ENCODE measurements at places on chromosomes 4 and X.

- no peaks in the 10 kb centered on the region for H3K36me3 ChIP-seq
- no peak for DNase-seq
- no peaks in the 10 kb centered on the region for H3K27me3 ChIP-seq
- no peak overlapping the region for H3K27ac ChIP-seq
- no peaks in the 10 kb centered on the region for H3K4me1 ChIP-seq
Measured at GRCh38 chrX:73930300-73930699, 367.3 kb downstream of the CHIC1 start.

GRCh38 chrX:9578083-9578779, 113.4 kb downstream of the TBL1X start:
- H3K36me3 ChIP-seq = no peaks in the 10 kb centered on the region
- DNase-seq = no peak

DNA sequence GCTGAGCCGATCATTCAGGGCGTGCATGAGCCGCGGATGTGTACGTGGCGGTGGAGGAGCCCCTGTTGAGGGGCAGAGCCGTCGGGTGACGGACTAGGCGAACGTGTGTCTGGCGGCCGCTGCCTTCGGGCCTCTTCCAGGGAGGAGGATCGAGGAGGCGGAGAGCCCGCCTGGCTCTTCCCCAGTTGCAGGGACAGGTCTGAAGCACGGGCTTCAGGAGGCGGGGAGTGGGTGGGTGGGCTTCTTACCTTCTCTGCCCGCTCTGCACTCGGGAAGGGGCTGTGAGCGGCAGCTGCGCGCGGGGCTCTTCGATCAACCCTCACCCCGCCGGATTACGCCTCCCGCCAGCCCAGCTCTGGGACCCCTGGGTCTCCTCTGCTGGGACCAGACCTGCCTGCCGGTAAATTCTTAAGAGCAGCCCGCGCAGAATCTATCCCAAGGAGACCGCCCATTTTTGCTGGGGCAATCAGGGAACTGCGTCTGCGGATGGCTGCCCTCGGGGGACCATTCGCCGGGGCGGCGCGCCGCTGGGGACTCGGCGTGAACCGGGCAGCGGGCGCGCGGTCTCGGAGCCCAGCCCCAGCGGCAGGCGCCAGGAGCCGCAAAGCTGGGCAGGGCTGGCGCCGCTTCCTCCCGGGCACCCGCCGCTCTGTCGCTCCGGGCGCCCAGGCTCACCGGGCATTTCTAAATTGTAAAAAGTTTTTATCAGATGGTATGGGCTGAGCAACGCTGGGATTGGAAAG, 4.9 kb downstream of the PLAC8 start:
- H3K27ac ChIP-seq = no peak overlapping the region
- H3K27me3 ChIP-seq = no peaks in the 10 kb centered on the region
- peak; percentile 46 for DNase-seq
- H3K4me1 ChIP-seq = no peaks in the 10 kb centered on the region

- H3K4me3 ChIP-seq = no peak overlapping the region
- H3K27me3 ChIP-seq = no peaks in the 10 kb centered on the region
- no peak overlapping the region for H3K27ac ChIP-seq
- DNase-seq = no peak
- no peaks in the 10 kb centered on the region for H3K36me3 ChIP-seq
Measured at GRCh38 chr4:93103042-93103441, 725.5 kb upstream of the ATOH1 start.

DNA sequence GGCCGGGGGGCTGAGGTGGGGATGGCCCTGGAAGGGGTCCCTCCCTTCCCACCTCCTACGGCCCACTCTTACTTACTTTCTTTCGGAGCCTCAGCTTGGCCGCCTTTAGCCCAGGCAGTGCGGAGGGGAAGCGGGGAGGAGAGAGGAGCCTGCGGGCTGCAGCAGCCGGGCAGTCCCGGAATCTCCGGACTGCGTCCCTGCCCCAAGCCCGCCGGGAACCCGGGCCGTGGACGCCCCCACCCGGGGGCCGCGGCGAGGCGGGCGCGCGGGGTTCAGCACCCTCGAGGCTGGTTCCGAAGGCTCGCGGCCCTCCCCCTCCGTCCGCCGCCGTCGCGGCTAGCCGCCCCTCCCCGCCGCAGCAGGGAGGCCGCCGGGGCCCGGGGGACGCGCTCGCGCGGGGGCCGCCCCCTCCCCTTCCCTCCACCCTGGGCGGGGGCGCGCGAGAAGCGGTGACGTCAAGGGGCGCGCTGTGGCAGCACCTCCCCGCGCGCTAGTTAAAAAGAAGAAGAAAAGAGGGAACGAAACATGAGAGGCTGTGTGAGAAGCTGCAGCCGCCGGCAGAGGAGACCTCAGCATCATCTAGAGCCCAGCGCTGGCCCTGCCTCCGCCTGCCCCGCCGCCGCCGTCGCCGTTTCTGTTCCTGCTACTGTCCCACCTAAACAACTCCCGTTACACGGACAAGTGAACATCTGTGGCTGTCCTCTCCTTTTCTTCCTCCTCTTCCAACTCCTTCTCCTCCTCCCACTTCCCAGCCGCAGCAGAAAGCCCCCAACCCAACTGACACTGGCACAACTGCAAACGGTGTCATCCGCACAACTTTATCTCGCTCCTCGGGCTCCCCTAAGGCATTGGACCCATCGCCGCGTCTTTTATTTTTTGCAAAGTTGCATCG, at the start of gene HHIP:
Gene HHIP, plus strand, starts transcription at position 526 of the 892 bp plus-strand sequence. CDS start 520 bp downstream, outside the sequence.
- peaks cover 25% of the 10 kb centered on the region for H3K4me1 ChIP-seq
- peaks cover 37% of the 10 kb centered on the region for H3K27me3 ChIP-seq

DNA sequence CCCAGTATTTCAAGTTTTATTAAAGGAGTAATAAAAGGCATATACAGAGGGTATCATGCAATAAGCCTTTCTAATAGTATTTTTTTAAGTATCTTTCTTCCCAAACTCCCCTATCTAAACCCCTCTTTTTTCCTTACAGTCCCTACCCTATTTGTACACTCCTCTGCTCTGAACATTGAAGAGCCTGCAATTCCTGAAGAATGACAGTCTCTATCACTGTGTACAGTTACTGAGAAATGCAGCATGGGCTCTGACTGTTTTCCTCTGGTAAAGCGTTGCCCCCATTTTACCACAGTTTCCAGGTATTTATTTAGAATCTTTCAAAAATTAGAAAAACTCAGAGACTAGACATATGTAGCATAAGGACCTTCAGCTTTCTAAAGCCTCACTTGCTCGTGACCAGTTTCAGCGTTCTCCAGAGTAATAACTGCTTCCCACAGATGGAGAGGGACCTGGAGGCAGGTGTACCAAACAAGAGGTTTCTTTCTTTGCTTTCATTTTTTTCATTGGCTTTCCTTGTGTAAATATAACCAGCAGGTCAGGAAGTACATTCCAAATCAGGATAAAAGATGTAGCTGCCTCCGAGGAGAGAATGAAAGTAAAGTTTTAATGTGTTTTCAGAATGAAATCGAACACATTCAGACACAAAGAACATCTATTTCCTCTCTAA, 230.8 kb downstream of the CFAP299 start:
- no peaks in the 10 kb centered on the region for H3K36me3 ChIP-seq
- H3K27ac ChIP-seq = no peak overlapping the region
- H3K4me3 ChIP-seq = no peak overlapping the region

DNA sequence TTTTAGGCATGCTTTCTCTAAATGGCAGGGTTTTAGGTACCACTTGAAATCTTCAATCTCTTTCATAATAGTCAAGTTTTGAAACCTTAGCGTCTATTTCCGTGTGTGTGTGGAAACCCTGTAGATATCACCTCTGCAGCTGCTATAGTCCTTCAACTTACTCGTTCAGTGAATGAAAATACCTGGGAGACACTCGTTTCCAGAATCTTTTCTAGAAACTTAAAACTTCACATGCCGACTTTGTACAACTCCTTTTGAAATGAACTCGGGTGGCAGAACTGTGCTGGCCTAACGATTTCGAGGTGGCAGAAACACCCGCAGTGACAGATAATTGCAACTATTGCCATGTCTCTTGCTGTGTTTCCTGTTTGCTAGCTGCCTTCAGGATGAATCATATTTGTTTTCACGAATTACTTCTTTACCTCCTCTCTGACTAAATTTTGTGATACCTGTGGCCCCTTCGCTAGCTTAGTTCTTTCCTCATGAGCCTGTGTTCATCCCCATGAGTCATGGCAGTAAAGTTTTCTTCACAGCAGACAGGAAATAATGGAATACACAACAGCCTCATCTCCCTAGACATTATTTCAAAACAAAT, 104.7 kb upstream of the SMIM10 start:
- no peaks in the 10 kb centered on the region for H3K27me3 ChIP-seq
- DNase-seq = peak; percentile 33
- H3K27ac ChIP-seq = no peak overlapping the region
- H3K4me1 ChIP-seq = no peaks in the 10 kb centered on the region
- no peaks in the 10 kb centered on the region for H3K36me3 ChIP-seq

- H3K27ac ChIP-seq = no peak overlapping the region
- H3K4me1 ChIP-seq = no peaks in the 10 kb centered on the region
- no peak overlapping the region for H3K4me3 ChIP-seq
- no peaks in the 10 kb centered on the region for H3K36me3 ChIP-seq
Measured at GRCh38 chr4:172104539-172104938, 291.3 kb downstream of the GALNTL6 start.

DNA sequence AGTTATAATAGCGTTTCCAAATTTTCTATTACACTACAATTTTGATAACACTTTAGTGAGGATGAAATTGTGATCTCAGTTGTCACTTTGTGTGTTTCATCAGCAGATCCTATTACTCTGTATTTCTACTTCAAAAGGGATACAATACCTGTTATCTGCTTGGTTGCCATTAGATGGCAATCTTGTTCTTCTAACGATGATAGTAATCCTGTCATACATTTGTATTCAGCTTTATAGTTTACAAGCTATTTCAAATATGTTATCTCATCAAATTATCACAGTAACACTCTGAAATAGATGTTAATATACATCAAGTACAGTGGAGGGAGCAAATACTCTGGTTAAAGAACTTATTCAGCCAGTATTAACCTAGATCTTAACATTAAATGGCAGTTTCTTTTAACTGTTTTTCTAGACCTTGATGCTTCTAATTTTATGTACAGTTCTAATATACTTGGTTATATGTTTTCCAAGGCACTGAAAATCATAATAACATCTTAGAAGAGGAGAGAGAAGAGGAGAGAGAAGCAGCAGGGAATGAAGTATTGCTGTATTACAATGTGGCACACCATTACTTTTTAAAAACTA, 292.0 kb downstream of the CCSER1 start:
- H3K4me3 ChIP-seq = no peak overlapping the region
- no peak overlapping the region for H3K27ac ChIP-seq
- no peaks in the 10 kb centered on the region for H3K27me3 ChIP-seq
- no peaks in the 10 kb centered on the region for H3K4me1 ChIP-seq

DNA sequence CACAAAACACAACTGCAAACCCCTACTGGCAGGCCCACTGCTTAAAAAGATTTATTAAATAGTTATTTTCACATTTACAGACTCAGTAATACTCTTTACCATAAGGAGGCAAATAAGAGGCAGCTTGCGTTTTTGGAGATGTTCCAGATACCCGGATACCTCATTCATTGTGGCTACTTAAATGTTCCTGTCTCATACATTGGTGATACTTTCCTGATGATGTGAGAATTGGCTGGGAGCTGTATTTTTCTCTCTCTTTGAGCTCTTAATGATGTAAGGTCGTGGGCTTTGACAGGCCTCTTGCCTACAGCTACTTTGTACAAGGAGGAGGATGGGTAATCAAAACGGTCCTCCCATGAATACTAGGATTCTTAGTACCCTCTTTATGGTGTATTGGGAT, 101.5 kb downstream of the AKAP4 start:
- no peak overlapping the region for H3K27ac ChIP-seq
- H3K27me3 ChIP-seq = no peaks in the 10 kb centered on the region
- H3K36me3 ChIP-seq = no peaks in the 10 kb centered on the region
- no peaks in the 10 kb centered on the region for H3K4me1 ChIP-seq
- H3K4me3 ChIP-seq = no peak overlapping the region
- DNase-seq = no peak

GRCh38 chr4:145418739-145419138, 62.9 kb upstream of the SMAD1 start:
- H3K36me3 ChIP-seq = no peaks in the 10 kb centered on the region
- H3K4me3 ChIP-seq = no peak overlapping the region
- H3K27ac ChIP-seq = no peak overlapping the region
- no peak for DNase-seq
- H3K27me3 ChIP-seq = no peaks in the 10 kb centered on the region

- H3K27me3 ChIP-seq = no peaks in the 10 kb centered on the region
- no peak overlapping the region for H3K4me3 ChIP-seq
- no peaks in the 10 kb centered on the region for H3K36me3 ChIP-seq
- H3K27ac ChIP-seq = no peak overlapping the region
- H3K4me1 ChIP-seq = no peaks in the 10 kb centered on the region
- no peak for DNase-seq
Measured at GRCh38 chrX:11103006-11103405, 8.1 kb upstream of the HCCS start.

DNA sequence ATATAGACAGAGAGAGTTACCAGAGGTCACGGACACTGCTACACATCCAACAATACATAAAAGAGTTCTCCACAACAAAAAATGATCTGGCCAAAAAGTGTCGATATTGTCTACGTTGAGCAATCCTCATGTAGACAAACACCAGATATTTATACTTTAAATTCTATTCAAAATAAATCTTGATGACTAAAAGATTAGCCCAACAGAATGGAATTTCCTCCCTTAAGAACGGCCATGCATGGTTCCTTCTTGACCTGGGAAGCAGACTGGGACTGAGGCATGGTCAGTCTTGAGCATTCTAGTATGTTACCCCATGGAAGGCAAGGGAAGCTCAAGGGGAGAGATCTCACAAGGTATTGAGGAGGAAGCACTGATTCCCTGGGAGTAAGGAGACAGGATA, 43.5 kb downstream of the LHFPL1 start:
- no peak overlapping the region for H3K27ac ChIP-seq
- H3K4me1 ChIP-seq = no peaks in the 10 kb centered on the region
- no peak for DNase-seq
- no peak overlapping the region for H3K4me3 ChIP-seq

DNA sequence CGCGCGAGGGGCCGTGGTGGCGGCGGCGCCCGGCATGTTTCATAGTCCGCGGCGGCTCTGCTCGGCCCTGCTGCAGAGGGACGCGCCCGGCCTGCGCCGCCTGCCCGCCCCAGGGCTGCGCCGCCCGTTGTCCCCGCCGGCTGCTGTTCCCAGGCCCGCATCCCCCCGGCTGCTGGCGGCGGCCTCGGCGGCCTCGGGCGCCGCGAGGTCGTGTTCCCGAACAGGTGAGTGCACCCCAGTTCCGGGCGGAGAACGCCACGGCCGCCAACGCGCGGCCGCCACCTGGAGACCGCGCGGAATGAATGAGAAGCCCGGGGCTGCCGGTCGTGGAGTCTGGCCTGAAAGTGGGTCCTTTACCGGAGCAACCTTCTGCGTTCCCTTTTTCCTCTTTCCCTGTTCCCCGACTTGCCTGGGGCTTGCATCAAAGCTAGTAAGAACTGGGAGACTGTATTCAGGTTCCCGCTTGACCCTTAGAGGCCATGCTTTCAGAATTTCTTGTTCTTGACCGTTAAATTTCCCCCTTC, 429 bp downstream of the NOCT start:
- peak overlapping the region; percentile 96 for H3K27ac ChIP-seq
- peak; percentile 45 for DNase-seq
- H3K4me3 ChIP-seq = peak overlapping the region; percentile 81
- no peaks in the 10 kb centered on the region for H3K27me3 ChIP-seq
- no peaks in the 10 kb centered on the region for H3K36me3 ChIP-seq
- H3K4me1 ChIP-seq = peaks cover 44% of the 10 kb centered on the region

GRCh38 chrX:39011454-39012221, 210.4 kb downstream of the MID1IP1 start:
- no peak overlapping the region for H3K4me3 ChIP-seq
- DNase-seq = no peak
- H3K27ac ChIP-seq = no peak overlapping the region
- no peaks in the 10 kb centered on the region for H3K4me1 ChIP-seq

GRCh38 chr4:106584337-106584989, 215.9 kb upstream of the GIMD1 start:
- peaks cover 45% of the 10 kb centered on the region for H3K4me1 ChIP-seq
- no peaks in the 10 kb centered on the region for H3K36me3 ChIP-seq
- no peak overlapping the region for H3K4me3 ChIP-seq
- H3K27me3 ChIP-seq = no peaks in the 10 kb centered on the region
- DNase-seq = peak; percentile 17
- H3K27ac ChIP-seq = peak overlapping the region; percentile 62

Measured in A673 (cell line).